ENCODE measurements at places on chromosomes 3 and 15.

GRCh38 chr3:102230057-102230456, 204.8 kb upstream of the ZPLD1 start:
- no peak for DNase-seq

GRCh38 chr3:177463863-177464262, 266.6 kb upstream of the TBL1XR1 start:
- DNase-seq = no peak

GRCh38 chr3:47989981-47990440, 26.2 kb downstream of the MAP4 start:
- DNase-seq = peak; percentile 69

DNA sequence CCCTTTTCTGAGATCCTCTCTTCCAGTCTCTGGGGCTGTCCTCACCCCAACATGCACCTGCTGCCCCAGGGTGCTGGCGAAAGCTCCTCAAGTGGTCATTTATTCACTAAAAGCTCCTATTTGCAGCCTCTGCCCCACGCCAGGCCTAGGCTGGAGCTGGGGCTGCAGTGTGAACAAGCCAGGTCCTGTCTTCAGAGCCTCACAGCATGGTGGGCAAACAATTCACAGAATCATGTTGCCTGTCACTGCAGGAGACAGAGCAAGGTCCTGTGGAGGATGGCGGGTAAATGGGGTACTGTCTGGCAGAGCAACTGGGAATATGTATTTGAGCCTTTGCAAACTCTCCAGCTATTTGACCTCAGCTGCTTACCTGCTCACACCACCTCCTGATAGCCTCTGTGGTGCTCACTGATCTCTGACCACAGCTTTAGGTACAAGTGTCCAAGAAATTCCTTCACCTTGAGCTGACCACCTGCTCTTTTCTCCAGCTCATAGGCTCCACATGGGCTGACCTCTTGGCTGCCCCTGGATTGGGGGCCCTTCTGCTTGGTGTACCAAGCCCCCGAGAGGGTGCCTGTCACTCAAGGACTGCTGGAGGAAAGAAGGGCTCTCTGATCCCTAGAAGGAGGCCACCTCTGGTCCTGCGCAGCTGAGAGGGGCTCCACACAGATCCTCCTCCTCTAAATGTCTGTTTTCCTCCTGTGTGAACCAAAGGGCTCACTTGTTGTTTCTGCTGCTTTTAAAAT, 35.6 kb downstream of the AMOTL2 start:
- no peak for DNase-seq

DNA sequence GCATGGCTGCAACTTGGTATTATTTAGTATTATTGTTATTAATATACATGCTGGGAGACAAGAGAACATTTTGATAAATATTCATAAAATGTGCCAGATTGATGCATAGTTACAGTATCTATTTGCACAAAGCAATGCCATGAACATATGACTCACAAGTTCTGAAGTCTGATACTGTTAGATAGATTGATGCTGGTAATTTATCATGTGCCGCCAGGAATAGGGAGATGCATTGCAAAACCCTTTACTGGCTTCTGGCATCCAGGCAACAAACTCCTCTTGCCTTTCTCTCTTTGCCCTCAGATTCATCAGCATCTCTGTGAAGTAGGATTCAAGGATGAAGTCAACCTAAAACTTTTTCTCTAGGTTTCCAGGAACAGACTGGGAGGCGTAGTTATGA, 41.0 kb upstream of the SLC25A26 start:
- no peak for DNase-seq

GRCh38 chr3:61493339-61493738, 68.0 kb upstream of the PTPRG start:
- no peak for DNase-seq

- DNase-seq = no peak
These were observed 342.2 kb downstream of the GBE1 start for GRCh38 chr3:81419228-81419627.

DNA sequence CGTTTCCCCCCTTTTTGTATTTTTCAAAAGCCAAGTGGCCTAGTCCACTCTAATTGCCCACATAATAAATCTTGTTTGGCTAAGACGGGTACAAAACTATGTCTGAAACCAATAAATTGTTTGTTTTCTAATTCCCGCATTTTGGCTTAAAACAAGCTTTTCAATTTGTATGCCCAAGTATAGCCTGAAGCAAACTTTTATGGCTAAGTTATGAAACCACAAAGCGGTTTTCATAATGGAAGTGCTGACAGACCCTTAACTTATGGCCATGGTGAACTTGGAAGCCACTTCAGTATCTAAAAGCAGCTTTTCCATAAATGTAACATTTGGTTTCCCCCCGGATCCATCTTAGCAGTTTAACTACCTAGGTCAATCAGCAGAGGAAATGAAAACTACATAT, 29.9 kb upstream of the POLR2M start:
- DNase-seq = no peak

- no peak for DNase-seq
These were observed 50.0 kb downstream of the MB21D2 start for GRCh38 chr3:192867645-192868044.

DNA sequence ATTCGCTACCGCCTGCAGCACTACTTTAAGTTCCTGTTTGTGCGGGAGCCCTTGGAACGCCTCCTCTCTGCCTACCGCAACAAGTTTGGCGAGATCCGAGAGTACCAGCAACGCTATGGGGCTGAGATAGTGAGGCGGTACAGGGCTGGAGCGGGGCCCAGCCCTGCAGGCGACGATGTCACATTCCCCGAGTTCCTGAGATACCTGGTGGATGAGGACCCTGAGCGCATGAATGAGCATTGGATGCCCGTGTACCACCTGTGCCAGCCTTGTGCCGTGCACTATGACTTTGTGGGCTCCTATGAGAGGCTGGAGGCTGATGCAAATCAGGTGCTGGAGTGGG, 995 bp downstream of the CHST14 start:
- DNase-seq = peak; percentile 24

GRCh38 chr3:136632625-136633081, 119.5 kb downstream of the STAG1 start:
- DNase-seq = no peak

- no peak for DNase-seq
These were observed 7.5 kb upstream of the PLA2G4D start for GRCh38 chr15:42101861-42102260.

GRCh38 chr3:156489462-156489911, 65.4 kb downstream of the SSR3 start:
- no peak for DNase-seq

DNA sequence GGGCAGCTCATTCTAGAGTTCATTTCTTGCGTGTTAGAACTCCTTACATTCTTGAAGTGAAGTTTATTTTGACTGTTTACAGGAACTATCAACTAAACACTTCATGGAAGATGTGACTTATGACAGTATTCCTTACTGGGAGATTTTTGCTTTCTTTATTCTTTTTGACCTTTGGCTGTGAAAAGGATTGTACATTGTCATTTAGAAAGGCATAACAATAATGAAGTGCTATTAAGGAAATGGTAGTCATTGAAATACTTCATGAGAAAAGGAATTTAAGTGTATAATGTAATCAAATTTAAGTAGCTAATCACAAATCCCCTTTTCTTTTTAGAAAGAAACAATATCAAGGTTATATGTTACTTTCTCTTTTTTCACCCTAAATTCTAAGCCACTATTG, 11.3 kb downstream of the P2RY14 start:
- DNase-seq = no peak

- no peak for DNase-seq
These were observed 428.1 kb downstream of the SOX2 start for GRCh38 chr3:182139627-182140357.

GRCh38 chr3:25007974-25008658, 419.9 kb upstream of the RARB start:
- no peak for DNase-seq

GRCh38 chr3:20073683-20074082, 33.4 kb downstream of the KAT2B start:
- DNase-seq = no peak

- no peak for DNase-seq
These were observed 68.9 kb downstream of the CD200R1L start for GRCh38 chr3:112777811-112778210.

DNA sequence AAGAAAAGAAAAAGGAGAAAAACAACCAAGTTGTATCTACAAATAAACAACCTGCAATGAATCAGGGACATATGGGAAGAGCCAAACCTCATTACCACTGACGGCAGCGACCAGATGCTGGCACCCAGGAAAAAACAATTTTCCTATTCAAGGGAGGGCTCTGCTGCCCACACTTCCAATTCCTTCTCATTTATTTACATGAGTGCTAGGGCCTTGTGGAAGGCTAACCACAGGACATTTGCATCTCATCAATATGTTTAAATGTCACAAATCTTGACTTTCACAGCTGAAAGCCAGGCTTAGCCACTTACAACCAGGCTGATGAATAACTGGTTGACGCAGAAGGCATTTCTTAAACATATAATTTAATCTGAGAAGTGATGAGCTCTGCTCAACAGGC, 36.0 kb downstream of the RFTN1 start:
- DNase-seq = no peak

- no peak for DNase-seq
These were observed 425.2 kb downstream of the OCA2 start for GRCh38 chr15:27673766-27674445.

DNA sequence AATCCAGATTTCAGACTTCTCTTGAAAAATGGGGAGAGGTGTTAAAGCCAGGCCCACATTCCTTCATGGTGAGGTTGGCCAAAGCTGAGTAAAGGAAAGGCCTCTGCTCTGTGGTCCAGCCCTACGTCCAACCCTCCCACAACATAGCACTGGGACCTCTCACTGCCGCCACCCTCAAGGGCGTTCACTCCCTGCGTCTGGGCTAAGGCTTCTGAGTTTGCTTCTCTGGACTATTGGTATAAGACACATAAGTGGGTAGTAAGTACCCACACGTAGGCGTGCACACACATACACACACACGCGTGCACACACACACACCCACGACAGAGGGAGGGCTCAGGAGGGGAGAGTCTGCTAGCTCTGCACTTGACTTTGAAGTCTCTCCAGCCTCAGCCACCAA, 80.2 kb upstream of the PXYLP1 start:
- DNase-seq = no peak

DNA sequence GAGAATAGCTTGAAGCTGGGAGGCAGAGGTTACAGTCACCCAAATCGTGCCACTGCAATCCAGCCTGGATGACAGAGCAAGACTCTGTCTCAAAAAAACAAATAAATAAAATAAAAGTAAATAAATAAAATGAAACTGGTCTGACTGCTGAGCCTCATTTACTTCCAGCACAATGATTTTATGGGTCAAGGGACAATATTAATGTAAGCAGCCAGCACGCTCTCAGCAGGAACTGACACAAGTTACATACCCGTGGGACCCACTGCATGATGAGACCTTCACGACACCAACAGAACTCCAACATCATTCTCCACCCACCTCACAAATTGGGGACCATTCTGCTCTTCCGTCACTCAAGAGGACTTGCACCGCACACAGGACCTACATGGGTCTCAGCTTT, 230.3 kb downstream of the MAGI1 start:
- DNase-seq = no peak

GRCh38 chr3:33196538-33196937, 22.1 kb downstream of the SUSD5 start:
- DNase-seq = no peak

GRCh38 chr15:41464889-41465580, 28.6 kb upstream of the ITPKA start:
- DNase-seq = no peak

- DNase-seq = no peak
These were observed 326.5 kb downstream of the SLC9A9 start for GRCh38 chr3:143521803-143522202.

DNA sequence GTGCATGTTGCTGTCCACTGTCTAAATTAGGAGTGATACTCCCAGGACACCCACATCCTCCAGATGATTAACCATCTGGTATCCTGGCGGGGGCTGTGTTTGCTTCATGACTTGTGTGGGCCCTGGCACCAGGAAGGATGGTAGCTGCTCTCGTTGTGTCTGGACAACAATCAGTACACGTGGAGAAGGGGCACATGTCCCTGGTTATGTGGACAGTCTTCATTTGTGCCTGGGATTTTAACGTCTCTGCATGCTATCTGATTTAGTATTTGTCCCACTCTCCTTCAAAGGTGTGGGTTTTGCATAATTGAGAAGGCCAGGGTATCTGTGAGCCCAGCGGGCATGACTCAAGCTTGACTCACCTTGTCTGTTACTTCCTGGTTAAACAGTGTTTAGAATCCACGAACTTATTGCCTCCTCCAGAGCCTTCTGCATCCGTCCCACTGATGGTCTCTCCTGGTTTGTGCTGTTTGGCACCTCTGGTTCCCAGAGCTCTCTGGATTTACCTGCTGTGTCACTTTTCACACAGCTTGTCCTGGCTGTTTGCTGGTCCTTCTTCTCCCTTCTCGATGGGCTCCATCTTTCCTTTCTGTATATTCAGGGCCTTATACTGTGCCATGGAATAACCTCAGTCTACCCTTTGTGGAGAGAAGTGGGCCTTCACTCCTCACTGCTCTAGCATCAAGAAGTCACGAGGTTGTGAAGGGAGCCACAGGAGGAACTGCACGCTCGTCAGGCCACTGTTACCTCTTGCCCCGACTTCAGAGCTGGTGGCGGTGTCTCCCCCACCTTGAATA, 32.5 kb downstream of the ARNT2 start:
- peak; percentile 12 for DNase-seq

DNA sequence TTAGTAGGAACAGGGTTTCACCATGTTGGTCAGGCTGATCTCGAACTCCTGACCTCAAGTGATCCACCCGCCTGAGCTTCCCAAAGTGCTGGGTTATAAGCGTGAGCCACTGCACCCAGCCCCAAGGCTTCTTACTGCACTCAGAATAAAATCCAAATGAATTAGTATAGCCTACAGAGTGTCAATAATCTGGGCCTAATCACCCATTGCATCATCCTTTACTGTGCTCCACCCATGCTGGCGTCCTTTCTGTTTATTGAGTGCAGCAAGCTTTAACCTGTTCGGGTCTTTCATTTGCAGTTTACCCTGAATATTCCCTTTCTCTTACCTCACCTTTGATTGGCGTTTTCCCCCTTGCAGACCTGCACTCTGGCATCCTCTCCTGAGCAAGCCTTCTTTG, 77.7 kb downstream of the CEP63 start:
- no peak for DNase-seq

GRCh38 chr3:134463676-134464063, 22.1 kb downstream of the ANAPC13 start:
- DNase-seq = no peak

DNA sequence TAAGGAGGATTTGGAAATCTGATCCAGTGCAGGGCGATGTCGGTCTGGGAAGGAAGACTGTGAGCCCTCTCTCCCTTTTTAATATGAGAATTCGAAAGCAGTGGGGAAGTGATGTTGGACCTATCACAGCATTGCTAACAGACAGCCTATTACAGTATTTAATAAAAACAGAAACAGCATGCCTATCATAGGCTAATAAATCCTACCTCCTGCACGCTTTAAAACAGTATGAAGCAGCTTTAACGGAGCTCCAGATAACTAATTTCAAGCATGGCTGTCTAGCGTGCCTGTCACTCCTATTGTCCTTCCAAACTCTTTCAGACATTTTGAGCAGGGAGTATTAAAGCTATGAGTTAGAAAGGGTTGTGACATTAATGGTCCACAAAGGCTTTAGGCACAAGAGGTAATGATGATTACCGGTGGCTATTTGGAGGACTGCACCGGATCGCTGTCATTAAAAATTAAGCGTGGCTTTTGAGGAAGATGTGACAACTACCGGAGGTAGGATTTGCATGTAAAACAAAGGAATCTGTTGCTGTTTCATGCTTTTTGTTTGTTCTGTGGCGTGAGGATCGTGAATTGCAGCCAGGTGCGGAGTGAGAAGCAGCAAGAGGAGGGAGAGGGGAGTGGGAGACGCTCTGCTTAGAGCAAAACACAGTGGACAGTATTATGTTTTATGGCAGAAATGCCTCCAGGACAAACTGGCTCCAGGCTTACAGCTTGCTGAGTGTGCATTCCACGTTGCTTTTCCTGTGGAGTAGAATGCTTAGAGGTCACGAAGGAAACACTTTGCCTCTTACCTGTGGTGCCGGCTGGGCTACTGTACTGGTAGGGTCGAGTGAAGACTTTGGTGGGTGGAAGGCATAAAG, at the start of gene KCNMB2:
TSS of gene KCNMB2 (plus strand) at position 226 of the 869 bp plus-strand sequence.
- no peak for DNase-seq

Measured in activated CD4-positive, alpha-beta T cell treated with anti-CD3 and anti-CD28 coated beads, Interleukin-2, amount 50 U/mL, for 48 hours (primary cell).